ENCODE measurements at places on chromosomes 12 and 14. TPM values are rescaled to one million over a fixed set of nuclear protein-coding genes. Genes with fewer than 3 reads are reported as not detected.

- no peaks in the 10 kb centered on the region for H3K4me1 ChIP-seq
- H3K27ac ChIP-seq: no peak overlapping the region
- DNase-seq: no peak
- no peak overlapping the region for H3K4me3 ChIP-seq
- H3K36me3 ChIP-seq: no peaks in the 10 kb centered on the region
Observed at GRCh38 chr14:63283884-63284248, 34.9 kb downstream of the GPHB5 start.

Gene SLC10A1
- total RNA-seq: not detected

Gene MIP
- total RNA-seq: not detected

Gene RBP5
- 1.2 TPM for total RNA-seq

Gene PLXNC1
- 4.9 TPM for total RNA-seq

Gene RILPL2
- total RNA-seq: 0.10 TPM

Data from glutamatergic neuron (in vitro differentiated cells).